ENCODE measurements at places on chromosomes 7 and 10.

DNA sequence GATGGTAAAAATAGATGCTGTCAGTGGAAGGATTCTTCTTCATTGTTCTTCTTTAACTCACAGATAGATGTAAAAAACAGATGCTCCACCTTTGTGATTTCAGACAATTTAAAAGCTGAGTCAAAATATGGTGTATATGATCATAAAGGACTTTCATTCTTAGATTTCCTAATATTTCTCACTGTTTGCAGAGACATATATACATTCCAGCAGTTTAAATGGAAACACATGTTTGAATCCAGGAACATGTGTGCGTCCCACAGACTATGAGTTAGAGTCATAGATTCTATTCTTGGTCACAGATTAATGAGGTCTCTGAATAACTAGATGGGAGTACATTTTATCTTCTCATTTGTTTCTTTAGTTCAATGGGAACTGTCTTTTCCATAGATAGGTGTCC lies 109.6 kb downstream of the BICC1 start:
- DNase-seq: no peak

- DNase-seq: no peak
These were observed 348.9 kb downstream of the ARL4A start for GRCh38 chr7:13036256-13036780.

DNA sequence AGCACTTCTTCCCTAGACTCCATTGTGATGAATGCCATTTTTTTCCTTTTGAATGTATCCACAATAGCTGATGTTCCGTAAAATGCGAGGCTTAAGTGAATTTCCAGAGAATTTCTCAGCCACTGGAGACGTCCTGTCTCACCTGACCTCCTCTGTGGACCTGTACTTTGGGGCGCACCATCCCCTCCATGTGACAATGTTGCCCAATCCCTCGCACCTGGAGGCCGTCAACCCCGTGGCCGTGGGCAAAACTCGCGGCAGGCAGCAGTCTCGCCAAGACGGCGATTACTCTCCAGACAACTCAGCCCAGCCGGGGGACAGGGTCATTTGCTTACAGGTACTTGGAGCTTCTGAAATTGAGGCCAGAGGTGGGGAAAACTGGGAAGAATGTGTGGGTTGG lies 20.2 kb downstream of the DHTKD1 start:
- no peak for DNase-seq

- peak; percentile 15 for DNase-seq
These were observed 58.0 kb downstream of the PLXNA4 start for GRCh38 chr7:132518102-132518838.

DNA sequence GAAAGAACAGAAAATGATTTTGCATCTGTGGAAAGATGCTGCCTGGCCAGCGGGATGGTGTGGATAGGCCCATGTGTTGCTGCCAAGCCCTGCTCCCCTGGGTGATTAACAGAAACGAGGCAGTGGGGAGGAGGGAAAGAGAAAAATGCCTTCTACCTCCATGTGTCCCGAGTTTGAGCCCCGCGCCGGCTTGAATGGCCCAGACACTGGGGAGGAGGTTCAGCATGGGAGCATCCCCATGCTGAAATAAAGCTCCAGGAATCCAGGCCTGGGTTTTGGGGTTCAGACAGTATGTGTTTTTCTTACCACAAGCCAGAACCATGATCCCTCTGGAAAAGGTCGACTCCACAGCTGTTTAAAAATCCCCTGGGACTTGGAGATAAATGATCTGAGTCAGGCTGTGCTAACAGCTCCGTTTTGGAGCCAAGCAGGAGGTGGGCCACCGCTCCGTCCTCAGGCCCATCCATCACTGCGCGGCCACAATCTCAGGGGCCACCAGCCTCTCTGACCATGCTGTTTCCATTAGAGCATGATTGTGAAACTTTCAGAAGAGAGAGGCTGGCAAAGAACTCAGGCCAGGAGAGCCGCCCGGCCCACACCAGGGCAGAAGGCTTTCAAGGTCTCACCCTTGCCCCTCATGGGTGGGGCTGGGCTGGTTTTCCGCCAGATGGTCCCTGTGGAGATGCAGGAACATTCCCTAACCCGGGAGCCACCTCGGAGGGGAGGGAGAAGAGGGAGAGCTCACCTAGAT lies 299.7 kb downstream of the ZEB1 start:
- no peak for DNase-seq

DNA sequence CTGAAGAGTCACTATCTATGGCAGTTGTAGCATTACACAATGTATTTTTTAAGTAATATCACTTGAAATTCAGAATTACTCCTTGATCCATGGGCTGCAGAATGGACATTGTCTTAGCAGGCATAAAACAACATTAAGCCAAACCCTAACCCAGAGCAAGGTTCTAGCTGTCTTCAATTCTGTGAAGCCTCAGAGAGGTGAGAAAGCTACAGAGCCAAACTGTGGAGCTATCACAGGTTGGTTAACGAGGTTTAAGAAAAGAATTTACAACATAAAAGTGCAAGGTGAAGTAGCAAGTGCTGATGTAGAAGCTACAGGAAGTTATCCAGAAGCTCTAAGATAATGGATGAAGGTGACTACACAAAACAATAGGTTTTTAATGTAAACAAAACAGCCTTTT lies 582.7 kb upstream of the POT1 start:
- DNase-seq: no peak

DNA sequence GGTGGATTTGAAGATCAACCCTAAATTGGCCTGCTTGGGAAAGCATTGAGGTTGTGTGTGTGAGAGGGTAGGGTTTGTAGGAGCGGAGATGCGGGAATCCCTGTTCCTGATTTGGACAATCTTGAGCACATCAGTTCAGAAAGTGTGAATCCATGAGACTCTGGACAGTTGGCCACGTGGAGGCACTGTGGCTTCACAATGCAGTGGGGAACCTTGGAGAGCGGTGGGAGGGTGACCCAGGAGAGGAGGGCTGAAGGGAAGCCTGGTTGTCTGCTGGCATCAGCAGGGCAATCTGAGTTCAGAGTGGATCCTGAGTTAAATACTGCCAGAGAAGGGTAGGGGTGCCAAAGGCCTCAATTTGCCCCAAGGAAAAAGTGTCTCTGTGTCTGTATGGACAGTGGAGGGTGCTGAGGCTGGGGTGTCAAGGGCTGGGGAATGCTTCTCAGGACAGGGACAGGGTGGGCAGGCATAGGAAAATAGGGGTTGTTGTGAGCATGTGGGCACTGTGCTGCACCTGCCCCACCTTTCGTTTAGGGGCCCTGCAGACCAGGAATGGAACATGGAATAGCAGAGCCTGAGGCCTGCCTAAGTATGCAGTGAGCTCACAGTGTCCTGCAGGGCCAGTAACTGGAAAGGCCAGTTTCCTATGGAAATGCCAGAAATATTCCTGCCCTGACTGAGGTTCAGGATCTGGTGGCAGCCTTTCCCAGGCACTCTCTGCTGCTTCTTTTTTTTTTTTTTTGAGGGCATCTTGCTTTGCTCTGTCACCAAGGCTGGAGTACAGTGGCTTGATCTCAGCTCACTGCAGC lies 162.9 kb upstream of the PRSS58 start:
- DNase-seq: no peak

- DNase-seq: no peak
These were observed 41.2 kb downstream of the CH25H start for GRCh38 chr10:89165923-89166322.

GRCh38 chr10:131694781-131695495 lies 205.9 kb upstream of the PPP2R2D start:
- no peak for DNase-seq

GRCh38 chr10:95860166-95860940 lies 47.4 kb upstream of the CC2D2B start:
- DNase-seq: no peak

DNA sequence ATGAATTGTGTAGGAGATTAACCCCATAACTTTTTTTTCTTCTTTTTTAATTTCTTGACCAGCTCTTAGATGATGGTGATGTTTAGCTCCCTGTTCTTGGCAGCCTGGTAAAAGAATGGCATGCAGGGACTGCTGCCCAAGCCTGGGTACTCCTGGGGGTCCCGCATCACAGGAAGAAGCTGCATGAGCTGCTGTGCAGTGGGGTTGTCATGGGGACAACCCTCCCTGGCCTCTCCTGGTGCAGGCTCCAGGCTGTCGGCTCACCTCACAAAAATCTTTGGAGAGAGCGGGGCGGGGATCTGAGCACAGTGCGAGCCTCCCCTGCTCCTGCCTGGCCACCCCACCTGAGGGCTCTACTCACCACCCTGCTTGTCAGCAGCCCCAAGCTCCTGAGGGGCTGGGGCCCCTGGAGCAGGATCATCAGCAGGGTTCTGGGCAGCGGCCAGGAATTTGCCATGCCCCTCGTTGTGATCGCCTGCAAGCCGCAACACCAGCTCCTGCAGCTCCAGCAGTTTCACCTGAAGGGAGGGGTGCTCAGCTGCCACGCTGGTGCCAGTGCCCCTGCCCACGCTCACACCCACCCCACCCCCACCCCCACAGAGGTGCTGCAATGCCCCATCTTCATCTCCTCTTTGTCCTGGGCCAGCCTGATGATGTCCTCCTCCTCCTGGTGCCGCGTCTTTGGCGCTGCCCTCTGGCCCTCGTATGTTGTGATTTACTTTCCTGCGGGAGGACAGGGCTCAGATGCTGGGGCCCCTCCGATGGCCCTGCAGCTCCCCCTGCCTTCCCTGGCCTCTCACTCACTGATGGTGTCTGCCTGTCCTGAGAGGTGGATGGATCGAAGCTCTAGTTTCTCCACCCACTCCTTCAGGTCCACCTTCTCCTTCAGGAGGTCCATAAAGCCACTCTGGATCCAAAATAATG lies 15.5 kb upstream of the MTPAP start:
- no peak for DNase-seq

DNA sequence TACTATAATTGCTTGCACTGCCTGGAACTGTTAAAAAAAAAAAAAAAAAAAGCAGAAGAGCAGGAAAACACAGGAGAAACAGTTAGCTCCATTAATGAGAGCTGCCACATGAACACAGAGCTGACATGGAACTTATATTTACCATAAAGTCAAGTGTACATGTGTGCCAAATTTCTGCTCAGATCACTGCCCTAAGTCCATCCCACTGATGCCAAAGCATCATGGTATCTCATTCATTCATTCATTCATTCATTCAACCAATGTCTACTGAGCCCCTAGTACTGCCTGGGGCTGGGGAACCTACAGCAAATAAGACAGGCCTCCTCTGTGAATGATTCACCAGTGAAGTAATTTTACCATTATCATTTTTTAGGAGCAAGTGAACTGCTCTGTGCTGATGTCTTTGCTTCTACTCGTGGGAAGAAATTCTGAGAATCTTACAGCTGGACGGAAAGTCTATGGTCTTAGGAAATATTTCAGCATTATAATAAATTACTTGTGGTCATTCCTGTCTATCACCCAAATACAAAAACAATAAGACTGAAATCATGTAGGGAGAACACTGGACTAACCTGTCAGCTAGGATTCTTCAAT lies 58.8 kb upstream of the ABLIM1 start:
- no peak for DNase-seq

DNA sequence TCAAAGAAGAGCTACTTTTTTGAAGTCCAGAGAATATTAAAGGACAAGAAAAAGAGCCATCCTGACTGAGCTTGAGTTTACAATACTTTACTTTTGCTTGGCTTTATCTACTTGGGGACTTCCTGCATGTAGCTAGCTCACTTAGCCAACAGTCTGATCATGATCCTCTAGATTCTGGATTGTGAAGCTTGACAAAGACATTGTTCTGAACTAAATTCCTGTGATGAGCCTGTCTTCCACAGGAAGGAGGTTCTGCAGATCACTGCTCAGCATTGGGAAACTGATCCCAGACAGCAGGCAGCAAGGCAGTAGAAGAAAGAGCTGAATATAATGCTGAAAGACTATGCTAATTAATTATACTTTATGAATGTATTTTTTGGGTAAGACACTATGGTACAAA lies 296.4 kb downstream of the DGKB start:
- no peak for DNase-seq

DNA sequence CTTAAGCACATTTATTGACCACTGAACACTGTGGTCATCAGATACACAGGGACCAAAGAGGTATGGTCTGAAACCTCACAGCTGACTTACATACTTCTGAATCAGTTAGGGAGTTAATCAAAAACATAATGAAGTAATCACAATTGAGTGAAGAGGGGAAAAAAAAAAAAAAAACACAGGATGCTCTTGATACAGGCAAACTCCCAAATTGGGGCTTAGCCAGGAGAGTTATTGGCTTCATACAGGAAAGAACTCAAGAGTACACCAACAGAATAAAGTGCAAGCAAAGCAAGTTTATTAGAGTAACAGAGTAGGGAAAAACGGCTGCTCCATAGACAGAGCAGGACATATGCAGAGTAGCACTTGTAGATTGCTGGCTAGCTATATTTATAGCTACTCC lies 917.0 kb downstream of the CNTNAP2 start:
- no peak for DNase-seq

DNA sequence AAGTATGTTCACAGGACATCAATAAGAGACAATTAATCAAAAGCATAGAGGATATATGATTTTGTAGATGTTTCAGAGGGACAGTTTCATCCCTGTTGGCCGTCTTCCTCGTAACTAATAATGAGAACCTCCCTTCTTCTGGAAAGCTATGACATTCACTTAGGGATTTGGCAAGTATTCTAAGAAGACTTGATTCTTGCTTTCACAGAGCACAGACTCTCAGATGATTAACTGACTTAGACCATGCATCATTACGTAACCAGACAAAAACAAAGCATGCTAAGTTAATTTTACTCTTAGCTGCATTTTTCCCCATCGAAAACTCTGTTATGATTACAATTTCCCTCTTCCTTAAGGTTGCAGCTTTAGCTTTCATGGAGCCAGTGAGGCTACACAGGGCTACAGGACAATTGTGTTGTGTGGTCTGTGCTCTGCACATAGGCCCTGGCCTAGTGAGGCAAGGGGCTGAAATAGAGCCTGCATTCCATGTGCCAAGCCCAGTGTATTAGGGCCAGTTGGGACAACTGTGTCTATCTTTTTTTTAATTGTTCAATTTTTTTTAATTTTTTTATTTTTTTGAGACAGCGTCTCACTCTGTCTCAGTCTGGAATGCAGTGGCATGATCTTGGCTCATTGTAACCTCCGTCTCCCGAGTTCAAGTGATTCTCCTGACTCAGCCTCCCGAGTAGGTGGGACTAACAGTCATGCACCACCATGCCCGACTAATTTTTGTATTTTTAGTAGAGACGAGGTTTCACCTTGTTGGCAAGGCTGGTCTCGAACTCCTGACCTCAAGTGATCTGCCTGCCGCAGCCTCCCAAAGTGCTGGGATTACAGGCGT lies 105.3 kb downstream of the PLXDC2 start:
- no peak for DNase-seq

GRCh38 chr7:119783799-119784198 lies 489.2 kb upstream of the KCND2 start:
- DNase-seq: no peak
